HCT116 (cell line): ENCODE measurements at places on chromosomes 12 and 14. TPM values are rescaled to one million over a fixed set of nuclear protein-coding genes. Genes with fewer than 3 reads are reported as not detected.

- peak; percentile 56 for DNase-seq
- no peaks in the 10 kb centered on the region for H3K27me3 ChIP-seq
- peaks cover 24% of the 10 kb centered on the region for H3K4me1 ChIP-seq
- H3K36me3 ChIP-seq, result peaks cover 13% of the 10 kb centered on the region
Observed at GRCh38 chr14:35406506-35407305, 2.2 kb upstream of the NFKBIA start.

GRCh38 chr14:76109087-76109880 is 42.4 kb upstream of the GPATCH2L start:
- H3K4me3 ChIP-seq, result no peak overlapping the region
- H3K4me1 ChIP-seq, result no peaks in the 10 kb centered on the region
- no peak overlapping the region for H3K27ac ChIP-seq
- no peaks in the 10 kb centered on the region for H3K36me3 ChIP-seq
- DNase-seq, result no peak

GRCh38 chr14:22200977-22201605 is 387.9 kb downstream of the DAD1 start:
- DNase-seq, result peak; percentile 46
- H3K36me3 ChIP-seq, result no peaks in the 10 kb centered on the region
- no peak overlapping the region for H3K4me3 ChIP-seq
- H3K27ac ChIP-seq, result no peak overlapping the region

- no peaks in the 10 kb centered on the region for H3K27me3 ChIP-seq
- peaks cover 33% of the 10 kb centered on the region; the same call in 1 of the 2 replicates for H3K36me3 ChIP-seq
- H3K4me1 ChIP-seq, result peaks cover 28% of the 10 kb centered on the region
- DNase-seq, result no peak
- H3K27ac ChIP-seq, result no peak overlapping the region
Observed at GRCh38 chr14:105015905-105016304, 5.0 kb downstream of the CDCA4 start.

DNA sequence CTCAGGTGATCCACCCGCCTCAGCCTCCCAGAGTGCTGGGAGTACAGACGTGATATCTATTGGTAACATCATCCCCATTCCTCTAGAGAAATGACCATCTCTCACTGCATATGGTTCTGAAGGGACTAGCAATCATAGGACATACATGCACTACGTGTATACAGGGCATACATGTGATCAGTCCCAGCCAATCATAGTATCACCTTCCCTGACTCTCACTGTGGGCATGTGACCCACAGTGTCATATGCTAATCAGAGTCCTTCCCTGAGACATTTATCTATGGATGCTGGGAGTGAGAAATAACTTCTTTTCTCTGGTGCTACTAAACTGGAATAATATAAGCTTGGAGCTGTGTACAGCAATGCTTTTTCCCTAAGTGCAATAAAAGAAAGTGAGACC is 12.1 kb upstream of the FBXW8 start:
- no peak overlapping the region for H3K4me3 ChIP-seq
- H3K27me3 ChIP-seq, result peaks cover 5% of the 10 kb centered on the region; the same call in 1 of the 2 replicates
- DNase-seq, result no peak

GRCh38 chr12:91379051-91379775 is 196.6 kb upstream of the DCN start:
- DNase-seq, result no peak
- H3K27me3 ChIP-seq, result no peaks in the 10 kb centered on the region
- no peaks in the 10 kb centered on the region for H3K36me3 ChIP-seq
- H3K27ac ChIP-seq, result no peak overlapping the region

DNA sequence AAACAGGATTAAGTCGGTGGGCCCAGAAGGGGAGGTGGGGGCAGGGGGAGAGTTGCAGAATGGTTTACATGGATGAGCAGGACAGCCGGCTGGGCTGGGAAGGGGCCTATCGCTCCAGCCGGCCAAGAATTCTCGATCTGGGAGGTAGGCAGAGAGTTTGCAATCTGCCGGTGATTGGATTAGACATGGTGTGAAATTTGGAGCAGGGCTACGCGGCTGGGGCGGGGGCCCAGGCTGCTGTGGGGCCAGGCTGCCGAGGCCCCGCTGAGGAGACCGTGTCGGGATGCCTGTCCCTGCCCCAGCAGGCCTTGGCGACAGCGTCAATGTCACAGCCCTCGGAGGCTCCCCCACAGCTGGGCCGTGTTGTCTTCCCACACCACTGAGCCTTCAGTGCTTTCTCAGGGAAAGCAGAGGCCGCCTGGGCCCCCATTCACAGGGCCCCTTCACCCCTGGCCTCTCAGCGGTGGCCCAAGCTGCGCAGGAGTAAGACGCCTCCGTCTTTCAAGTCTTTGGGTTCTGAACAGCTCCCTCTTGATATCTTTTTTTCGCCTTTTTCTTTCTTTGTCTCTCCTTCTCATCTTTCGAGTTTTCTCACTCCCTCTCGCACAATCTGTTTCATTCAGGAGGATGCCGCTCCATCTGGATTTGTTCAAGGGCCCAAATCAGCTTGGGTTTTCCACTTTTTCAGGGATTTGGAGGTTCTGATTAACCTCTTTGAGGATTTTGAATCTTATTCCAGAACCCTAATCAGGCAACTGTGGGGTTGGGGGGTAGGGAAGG is 117.5 kb upstream of the PARP11 start:
- no peak overlapping the region for H3K4me3 ChIP-seq
- peaks cover 53% of the 10 kb centered on the region for H3K27me3 ChIP-seq
- no peaks in the 10 kb centered on the region for H3K36me3 ChIP-seq
- no peak overlapping the region for H3K27ac ChIP-seq

- DNase-seq, result no peak
- H3K4me3 ChIP-seq, result no peak overlapping the region
- H3K27me3 ChIP-seq, result 0 out of 2 replicates have a peak, but pooled peaks cover 3% of the 10 kb centered on the region
Observed at GRCh38 chr12:119208626-119209061, 29.9 kb downstream of the HSPB8 start.

Gene AP4S1
- total RNA-seq, result 5.0 TPM

Gene FERMT2
- 24.8 TPM for total RNA-seq
